Muscle of back (tissue), 13 donors: ENCODE measurements at places on chromosomes 2 and 18.
A peak's percentile ranks its signal among the peaks of the same experiment; 100 is the strongest.

- no peak for DNase-seq
Measured at GRCh38 chr2:232957657-232958090, 55.4 kb downstream of the NGEF start.

DNA sequence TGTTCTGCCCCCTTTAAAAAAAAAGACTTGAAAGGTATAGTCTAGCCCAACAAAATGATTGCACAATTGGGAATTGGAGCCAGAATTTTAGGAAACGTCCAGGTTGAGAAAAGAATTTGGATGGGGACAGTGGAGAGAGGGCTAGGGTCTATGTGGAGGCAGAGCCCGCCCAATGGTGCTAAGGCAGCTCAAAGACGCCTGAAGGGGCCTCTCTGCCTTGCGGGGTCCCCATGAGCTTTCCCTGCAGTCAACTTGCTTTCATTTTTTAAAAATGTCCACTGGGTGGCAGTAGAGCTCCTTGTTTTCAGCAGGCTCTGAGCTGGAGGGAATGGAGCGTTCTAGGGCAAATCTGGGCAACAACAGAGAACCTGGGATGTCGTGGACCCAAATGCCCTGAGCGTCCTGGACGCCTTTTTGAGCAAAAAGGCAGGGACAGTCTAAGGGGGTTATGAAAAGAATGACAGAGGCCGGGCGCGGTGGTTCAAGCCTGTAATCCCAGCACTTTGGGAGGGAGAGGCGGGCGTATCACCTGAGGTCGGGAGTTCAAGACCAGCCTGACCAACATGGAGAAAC lies 40.2 kb upstream of the ITM2C start:
- DNase-seq = peak; percentile 90

DNA sequence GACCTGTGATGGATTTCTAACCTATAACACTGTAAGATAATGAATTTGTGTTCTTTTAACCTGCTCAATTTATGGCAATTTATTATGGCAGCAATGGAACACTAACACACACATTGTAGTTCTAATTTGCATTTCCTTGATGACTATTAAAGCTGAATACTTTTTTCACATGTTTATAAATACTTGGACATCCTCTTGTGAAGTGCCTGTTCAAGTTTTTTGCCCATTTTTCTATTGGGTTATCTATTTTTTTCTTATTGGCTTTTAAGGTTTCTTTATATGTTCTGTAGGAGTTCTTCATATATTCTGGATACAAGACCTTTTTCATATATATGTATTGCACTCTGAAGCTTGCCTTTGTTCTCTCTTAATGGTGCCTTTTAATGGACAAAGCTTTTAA lies 128.5 kb upstream of the PGAP1 start:
- no peak for DNase-seq

- DNase-seq = peak; percentile 18
Measured at GRCh38 chr2:72082021-72082601, 65.6 kb downstream of the CYP26B1 start.

GRCh38 chr2:16239296-16239850 lies 299.0 kb downstream of the MYCN start:
- DNase-seq = no peak

DNA sequence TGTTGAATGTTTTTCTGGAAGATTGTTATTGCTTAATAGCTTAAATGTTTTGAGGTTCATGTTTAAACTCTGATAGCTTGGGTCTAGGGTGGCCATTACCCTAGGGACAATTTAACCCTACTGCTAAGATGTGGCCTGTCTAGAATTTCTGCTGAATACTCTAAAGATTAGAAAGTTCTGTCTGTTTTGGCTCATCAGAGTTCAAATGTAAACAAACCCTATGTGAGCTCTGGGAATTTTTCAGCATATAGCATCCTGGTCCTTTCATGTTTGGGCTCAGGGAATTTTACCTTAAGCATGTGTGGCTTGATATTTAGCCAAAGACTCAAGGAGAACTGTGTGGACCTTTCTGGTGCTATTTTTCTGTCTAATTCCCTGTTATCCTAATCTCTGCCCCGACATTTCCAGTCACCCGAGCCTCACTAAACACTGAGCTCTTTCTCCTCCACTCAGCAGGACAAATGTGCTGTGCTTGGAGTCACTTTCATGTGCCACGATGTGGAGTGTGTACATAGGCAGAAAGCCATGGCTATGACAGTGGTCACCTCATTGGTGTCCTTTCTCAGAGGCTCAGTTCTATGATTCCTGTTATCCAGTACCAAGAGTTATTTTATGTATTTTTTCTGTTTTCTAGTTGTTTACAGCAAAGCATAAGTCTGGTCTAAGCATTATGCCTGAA lies 492.5 kb upstream of the SPHKAP start:
- DNase-seq = no peak

DNA sequence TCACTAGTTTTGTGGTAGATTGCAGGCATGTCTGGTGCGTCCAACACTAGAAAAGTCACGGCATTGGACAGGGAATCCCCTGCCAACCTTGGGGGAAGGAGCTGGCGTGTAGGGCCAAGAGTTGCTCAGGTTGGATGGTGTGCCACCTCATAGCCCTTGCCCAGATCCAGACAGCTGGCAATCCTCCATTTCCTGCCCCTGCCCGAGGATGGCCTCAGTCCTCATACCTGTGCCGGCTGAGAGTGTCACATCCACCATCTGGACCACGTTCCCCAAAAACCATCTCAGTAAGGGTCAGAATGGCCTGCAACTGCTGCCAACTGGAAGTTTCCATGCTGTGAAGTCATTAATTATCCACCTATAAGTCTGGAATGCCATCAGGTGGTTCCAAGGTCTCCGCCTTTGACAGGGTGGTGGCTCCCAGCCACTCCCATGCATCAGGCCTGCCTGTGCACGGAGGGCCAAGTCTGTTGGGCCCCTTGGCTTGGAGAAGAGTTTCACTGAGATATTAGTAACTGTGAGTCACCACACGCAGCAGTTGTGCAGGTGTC lies 55.0 kb downstream of the IMPA2 start:
- DNase-seq = no peak

DNA sequence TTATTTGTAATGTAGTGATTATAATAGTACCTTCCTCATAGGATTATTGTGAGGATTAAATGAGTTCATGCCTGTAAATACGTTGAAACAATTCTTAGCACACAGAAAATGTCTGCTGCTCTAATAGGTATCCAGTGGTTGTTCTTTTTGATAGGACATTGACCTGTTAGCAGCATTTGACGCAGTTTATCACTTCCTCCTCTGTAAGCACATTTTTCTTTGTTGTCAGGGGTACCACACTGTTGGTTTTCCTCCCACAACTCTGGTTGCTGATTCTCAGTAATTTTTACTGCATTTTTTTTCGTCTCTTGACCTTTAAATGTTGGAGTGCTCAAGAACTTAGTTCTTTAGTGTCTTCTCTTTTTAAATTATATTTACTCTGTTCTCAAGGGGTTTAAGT lies 15.4 kb downstream of the PPM1B start:
- DNase-seq = no peak
